ENCODE measurements at places on chromosomes 11 and 22.
A peak's percentile ranks its signal among the peaks of the same experiment; 100 is the strongest.

GRCh38 chr11:117876341-117877119, at the start of gene FXYD6:
TSS of gene FXYD6 (minus strand) at chr11:117876658. CDS start at chr11:117842776, 33,882 bp downstream.
- no peak for DNase-seq

GRCh38 chr11:68575025-68575665, 109.2 kb upstream of the GAL start:
- no peak for DNase-seq

- no peak for DNase-seq
These were observed 24.0 kb downstream of the ANKK1 start for GRCh38 chr11:113411536-113411935.

DNA sequence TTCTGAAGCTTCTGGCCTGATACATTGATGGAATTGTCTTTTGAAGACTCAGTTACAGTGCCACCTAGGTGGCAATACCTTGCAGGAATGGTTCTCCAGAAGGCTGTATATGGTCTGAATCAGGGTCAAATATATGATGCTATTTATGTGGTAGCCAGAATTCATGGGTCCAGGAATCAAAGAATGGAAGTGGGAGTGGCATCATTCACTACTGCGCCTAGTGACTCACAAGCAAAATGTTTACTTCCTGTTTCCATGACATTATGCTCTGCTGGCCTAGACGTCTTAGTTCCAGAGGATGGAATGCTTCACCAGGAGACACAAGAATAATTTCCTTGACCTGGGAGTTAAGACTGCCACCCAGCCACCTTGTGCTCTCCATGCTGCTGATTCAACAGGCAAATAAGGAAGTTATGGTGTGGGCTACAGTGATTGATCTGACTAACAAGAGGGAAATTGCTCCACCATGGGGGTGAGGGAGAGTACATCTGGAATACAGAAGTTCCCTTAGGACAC, 491.8 kb downstream of the ETS1 start:
- peak; percentile 44 for DNase-seq

DNA sequence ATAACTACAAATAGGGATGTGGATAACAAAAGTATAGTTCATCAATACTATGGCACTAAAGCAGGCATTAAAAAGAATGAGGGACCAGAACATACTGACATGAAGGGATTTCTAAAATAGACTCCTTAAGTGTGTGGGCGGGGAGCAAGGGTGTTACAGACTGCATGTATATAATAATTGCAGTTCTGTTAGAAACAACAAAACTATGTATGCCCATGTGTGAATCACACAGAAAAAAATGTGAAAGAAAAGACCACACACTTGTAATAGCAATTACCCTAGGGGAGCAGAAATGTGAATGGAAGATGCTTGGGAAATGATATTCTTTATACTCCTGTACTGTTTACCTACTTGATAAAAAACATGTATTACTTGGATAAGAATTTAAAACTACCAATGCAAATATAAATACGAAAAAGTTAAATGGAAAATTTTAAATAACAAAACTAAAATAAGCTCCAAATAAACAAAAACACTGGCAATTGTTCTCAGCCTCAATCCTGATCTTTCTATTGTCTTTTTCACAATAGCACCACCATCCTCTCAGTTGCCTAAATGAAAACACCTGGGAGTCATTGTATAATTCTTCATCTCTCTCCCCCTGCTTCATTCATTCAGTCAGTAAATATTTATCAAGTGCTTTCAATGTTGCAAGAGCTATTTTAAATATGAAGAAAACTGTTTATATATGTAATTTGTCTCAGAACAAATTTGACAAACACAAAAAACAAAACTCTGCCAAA, 129.8 kb downstream of the FCHSD2 start:
- no peak for DNase-seq

DNA sequence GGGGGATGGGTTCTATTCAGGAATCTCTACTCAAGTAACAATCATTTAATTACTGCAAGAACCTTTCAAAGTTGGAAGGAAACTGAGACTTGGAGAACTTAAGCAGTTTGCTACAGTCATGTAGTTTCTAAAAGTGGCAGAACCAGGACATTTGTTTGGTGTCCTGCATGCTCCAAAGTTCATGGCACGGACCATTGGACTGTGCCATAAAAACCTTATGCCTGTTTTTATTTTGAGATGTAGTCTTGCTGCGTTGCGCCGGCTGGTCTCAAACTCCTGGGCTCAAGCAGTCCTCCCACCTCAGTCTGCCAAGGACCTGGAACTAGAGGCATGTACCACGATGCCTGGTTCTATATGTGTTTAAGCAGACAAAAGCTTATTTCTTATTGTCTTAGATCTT, 18.6 kb upstream of the AIFM3 start:
- DNase-seq = no peak

GRCh38 chr11:93073508-93074280, 104.2 kb downstream of the MTNR1B start:
- DNase-seq = no peak

- DNase-seq = no peak
These were observed 14.0 kb upstream of the AMPD3 start for GRCh38 chr11:10441091-10441490.

DNA sequence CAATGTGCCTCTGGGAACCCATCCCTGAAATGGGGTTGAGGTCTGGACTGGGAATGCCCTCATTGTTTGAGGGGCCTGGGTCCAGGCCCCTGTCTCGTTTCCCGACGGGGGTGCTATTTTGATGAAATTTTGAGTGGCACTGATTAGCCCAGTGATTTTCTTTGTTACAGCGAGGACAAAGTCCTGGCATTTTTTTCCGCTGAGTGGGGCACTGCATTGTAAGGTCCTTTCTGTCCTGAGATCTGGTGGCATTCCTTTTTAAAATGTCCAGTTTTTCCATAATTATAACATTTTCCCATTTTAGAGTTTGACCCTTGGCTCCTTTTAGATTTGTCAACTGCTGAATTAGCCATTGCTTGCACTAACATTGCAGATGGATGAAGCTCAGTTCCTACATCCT, 69.7 kb upstream of the INCENP start:
- DNase-seq = no peak

GRCh38 chr22:23126165-23127054, 15.4 kb downstream of the RSPH14 start:
- no peak for DNase-seq

DNA sequence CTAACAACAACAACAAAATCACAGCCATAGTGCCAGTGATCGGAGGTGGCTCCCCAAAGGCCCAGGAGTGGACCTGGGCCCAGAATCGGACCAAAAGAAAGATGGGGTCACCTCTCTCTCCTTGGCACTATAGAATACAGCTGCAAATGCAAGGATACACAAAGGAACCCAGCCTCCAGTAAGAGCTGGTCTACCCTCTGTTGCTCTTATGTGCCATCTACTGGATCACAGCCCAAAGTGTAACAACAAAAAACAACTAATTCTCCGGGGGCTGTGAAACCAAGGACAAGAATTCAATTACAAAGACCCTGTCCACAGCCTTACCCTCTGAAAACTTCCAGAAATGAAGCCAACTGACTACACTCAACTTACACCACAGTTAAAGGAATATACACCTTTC, 21.6 kb downstream of the OR8G5 start:
- DNase-seq = no peak

GRCh38 chr11:64760759-64761420, 1.1 kb upstream of the PYGM start:
- no peak for DNase-seq

- no peak for DNase-seq
These were observed 3.0 kb downstream of the OR52W1 start for GRCh38 chr11:6202041-6202440.

- DNase-seq = no peak
These were observed 68.7 kb downstream of the NAV2 start for GRCh38 chr11:19781351-19781750.

DNA sequence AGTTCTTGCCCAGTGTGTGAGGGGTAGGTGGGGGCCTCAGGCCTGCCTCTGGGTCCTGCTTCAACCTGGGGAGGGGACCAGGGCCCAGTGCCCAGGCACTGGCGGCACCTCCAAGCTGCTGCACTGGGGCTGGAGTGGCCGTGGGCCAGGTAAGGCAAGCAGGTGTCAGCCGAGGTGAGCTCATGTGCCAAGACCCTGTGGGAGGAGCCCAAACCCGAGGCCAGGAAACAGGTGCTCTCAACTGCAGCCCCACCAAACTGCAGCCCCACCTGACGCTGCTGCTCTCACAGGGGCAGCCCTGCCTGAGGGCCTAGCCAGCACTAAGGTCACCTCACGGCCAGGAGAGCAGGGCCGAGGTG, 18.1 kb upstream of the GNB1L start:
- DNase-seq = no peak

DNA sequence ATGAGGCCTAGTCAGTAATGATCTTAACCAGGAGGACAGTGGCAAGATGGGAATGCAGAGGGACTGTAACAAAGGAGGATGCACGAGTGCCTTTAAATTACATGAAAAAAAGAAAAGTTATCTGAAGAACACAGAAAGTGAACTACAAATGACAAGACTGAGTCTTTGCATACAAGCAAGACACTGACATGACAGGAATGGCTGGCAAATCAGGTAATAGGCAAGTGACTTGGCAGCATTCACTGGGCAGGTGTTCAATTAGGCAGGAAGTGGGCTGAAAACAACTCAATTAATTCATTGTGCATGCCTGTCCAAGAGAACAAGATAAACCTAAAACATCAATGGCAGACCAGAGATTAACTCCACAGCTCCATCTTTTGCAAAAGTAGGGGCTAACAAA, 24.0 kb downstream of the SMCO4 start:
- no peak for DNase-seq

DNA sequence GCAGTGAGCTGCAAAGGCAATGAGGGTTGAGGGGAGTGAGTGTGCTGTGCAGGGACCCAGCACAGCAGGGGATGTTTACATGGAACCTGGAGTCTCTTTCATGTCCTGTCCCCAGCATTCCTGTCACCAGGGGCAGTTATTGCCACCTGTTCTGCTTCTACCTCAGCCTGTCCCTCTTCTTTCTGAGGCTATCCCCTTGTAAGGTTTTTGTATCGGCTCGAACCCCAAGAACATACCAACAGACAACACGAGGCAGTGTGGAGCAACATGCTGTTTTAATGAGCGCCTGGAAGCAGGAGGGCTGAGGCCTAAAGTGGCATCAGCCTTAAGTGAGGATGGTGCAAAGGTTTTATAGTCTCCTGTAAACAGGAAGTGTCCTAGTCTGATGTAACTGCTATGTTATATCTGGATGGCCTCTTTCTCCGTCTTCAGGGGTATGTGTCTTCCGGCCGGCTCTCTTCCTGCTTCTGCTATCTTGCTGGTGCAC, 3.9 kb downstream of the SCGB2A2 start:
- no peak for DNase-seq

DNA sequence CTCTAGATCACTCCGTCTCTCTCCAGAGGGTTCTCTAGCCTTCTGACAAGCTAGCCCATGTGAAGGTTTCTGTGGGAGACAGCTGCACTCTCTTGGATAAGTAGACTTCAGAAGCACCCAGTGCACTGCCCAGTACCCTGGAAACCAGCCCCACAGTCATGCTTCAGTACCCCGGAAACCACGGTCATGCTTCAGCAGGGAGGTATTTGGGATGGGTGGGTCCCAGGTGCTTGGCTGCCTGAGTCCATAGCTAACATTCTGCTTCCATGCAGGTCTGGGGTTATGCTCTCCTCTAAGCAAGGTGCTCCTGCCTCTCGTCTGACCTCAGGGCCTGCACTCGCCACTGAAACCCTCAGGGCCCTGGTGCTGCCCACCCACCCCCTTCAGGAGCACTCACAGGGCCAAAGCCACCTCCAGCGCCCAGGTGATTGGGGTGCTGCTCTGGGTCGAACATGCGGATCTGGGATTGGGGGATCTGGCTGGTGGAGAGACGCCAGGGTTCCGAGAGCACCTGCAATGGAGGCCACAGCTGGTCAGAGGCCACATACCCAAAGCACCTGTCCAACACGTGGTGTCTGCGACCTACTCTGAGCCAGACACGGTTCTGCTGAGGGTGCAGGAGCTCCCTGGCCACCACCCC, 7.3 kb upstream of the SYCE3 start:
- DNase-seq = no peak

- DNase-seq = no peak
These were observed 21.7 kb upstream of the TNRC6B start for GRCh38 chr22:40156001-40156516.

DNA sequence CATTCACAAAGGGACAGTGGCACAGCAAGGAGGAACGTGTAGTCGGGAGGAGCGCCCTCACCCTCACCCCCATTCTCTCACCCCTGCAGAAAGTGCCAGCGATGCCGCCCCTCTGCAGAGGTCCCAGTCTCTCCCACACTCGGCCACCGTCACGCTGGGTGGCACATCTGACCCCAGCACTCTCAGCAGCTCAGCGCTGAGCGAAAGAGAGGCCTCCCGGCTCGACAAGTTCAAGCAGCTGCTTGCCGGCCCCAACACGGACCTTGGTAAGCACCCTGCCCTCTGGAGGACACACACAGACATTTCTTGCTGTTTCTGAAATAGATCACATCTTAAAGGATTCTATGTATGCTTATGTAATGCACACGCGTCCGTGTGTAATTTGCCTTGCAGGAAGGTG, 34.9 kb downstream of the TBC1D22A start:
- no peak for DNase-seq

Data from BJ (cell line).